ENCODE measurements at places on chromosomes 13 and 19.

DNA sequence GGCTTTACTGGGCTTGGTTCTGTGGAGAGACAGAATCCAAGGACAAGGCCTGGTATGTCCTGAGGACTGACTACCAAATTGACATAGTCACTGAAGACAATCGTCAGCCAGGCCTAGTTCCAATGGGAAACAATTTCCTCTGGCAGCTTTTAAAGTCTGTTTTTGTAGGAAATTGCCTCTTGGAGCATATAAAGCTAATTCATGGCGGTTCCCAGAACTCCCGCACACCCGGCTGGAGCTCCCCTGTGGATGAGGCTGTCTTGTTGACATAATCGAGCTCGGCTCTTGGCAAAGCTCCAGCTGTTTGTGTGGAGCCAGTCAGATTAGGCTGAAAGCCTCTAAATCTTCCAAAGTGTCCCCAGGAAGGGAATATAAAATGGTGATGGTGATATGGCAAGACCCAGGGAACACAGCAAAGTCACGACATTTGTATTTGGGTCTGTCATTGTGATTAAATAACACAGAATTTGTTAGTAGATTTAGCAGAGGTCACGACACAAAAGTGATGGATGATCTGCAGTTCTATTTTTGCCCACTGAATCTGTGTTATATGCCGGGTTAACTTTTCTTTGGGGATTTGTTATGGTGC is 395.0 kb downstream of the PCDH9 start:
- DNase-seq, result no peak

DNA sequence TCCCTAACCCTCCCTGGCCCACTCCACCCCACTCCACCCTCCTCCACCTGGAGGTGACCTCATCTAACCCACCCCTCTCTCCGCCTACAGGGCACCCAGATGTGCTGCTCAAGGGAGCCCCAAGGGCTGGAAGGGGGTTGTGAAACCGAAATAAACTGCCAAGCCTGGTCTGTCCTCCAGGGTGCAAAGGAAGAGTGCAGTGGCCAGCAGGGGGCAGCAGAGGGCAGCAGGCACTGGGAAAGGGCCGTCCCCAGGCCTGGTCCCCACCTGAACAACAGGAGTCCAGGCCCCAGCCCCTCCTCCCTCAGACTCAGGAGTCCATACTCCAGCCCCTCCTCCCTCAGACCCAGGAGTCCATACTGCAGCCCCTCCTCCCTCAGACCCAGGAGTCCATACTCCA is 8.4 kb upstream of the BCAM start:
- peak; percentile 88 for DNase-seq

GRCh38 chr13:41895478-41895877 is 65.4 kb downstream of the VWA8 start:
- DNase-seq, result no peak

GRCh38 chr19:13705928-13706447 is 58.3 kb upstream of the MRI1 start:
- DNase-seq, result no peak

GRCh38 chr13:51083706-51084105 is 27.4 kb downstream of the C13orf42 start:
- DNase-seq, result no peak
